ENCODE measurements at places on chromosomes 3 and 15.

DNA sequence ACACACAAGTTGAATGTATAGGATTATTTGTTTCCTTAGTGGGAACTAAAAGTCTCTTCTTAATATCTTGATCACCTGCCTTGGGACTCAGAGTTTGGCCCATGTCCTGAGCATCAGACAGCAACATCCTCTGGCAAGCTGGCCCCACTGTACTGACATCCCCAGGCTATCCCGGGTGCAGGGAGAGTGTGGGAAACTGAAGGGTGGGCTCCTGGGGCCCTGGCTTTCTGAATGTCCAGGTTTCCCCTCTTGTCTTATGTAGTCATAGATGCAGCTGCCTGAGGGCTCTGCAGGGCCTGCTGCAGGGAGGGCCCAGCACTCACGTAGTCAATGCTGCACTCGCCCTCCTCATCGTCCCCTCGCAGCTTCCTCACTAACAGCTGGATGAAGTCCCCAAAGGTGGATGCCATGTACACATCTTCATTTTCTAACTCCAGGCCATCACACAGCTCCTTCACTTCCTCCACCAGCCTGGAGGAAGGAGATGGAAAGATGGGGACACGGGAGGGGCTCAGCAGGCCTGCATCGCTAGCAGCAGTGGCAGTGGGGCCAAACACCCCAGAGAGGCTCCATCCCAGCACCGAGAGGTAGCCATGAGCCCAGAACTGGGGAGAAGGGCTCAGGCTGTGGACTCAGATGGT is 42.8 kb downstream of the ALDH1L1 start:
- DNase-seq = no peak

DNA sequence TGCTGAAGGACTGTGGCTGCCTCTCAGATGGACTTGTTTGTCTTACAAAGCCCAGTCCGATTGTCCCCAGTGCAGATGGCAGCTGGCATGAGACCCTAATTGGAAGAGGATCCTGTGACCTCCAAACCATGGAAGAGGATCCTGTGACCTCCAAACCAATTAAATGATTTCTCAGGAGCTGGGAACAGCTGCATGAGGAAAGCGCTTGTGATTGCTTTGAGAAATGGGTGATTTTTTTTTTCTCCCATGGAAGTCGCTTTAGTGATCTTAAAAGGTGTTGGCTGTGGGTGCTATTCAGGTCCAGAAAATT is 68.4 kb upstream of the LARS2 start:
- no peak for DNase-seq

DNA sequence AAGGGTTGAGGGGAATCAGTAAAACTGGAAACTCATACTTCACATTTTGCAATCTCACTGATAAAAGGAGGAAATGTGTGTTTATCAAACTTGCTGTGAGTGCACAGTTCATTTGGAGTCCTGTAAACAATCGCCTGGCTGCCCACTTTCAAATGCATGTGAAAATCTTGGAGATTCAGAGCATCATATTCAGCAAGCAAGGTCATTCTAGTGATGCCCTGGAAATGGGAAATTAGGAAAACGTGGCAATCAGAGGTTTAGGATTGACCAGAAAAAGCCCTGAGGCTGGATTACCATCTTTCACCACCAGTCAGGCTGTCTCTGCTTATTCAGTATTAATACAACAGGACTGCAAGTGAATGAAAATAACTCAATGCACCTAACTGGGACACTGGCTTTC is 23.9 kb downstream of the DPH6 start:
- DNase-seq = no peak

DNA sequence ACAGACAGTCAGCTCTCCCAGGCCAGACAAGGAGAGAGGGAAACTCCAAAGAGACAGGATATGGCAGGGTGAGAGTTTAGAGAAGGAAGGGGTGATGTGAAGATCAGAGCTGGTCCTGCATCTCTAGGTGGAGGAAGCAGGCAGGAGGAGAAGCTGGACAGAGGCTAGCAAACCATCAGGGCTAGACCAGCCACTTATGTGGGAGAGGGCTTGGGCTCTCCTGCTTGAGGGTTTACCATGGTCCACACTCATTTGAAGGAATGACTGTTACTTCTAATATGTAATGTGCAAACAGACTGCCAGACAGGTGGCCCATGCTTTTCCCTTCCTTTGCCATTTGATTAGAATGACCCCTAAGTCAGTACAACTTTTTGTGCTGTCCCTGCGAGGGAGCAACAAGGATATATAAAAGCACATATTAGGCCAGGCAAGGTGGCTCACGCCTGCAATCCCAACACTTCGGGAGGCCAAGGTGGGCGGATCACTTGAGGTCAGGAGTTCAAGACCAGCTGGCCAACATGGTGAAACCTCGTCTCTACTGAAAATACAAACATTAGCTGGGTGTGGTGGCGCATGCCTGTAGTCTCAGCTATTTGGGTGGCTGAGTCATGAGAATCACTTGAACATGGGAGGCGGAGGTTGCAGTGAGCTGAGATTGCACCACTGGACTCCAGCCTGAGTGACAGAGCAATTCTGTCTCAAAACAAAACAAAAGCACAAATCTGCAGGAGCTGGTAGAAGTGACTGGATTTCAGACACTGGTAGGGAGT is 41.0 kb upstream of the MANF start:
- DNase-seq = no peak
